Muscle of leg (tissue), 16 donors: ENCODE measurements at places on chromosomes 1 and 21. TPM values are rescaled to one million over a fixed set of nuclear protein-coding genes. Genes with fewer than 3 reads are reported as not detected.
A peak's percentile ranks its signal among the peaks of the same experiment; 100 is the strongest.

- H3K4me3 ChIP-seq, result no peak overlapping the region
- peaks cover 4% of the 10 kb centered on the region for H3K27me3 ChIP-seq
- no peak for DNase-seq
Measured at GRCh38 chr1:178488393-178488792, 8.4 kb downstream of the CLEC20A start.

GRCh38 chr1:171646249-171646560 is 6.3 kb downstream of the MYOC start:
- H3K36me3 ChIP-seq, result no peaks in the 10 kb centered on the region
- H3K27me3 ChIP-seq, result no peaks in the 10 kb centered on the region
- no peak for DNase-seq
- peak overlapping the region; percentile 86 for H3K27ac ChIP-seq
- no peak overlapping the region for H3K4me3 ChIP-seq

DNA sequence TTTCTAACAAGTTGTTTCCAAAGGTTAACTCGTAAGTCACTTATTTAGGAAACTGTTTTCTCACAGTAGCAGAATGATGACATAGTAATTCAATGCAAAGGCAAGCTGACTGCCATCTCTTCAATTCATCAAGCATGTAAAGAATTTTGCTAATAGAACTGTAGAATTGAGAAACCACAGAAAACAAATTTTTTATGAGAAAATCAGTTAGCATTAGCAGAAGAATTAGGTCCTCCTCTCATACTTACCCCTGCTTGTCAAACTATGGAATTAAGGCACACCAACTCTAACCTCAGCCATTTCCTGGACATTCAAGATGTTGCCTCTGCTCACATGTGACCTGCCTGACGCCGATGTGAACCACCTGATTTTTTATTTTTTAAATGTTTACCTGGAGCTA is 115.2 kb downstream of the LRRC40 start:
- H3K4me1 ChIP-seq, result no peaks in the 10 kb centered on the region

DNA sequence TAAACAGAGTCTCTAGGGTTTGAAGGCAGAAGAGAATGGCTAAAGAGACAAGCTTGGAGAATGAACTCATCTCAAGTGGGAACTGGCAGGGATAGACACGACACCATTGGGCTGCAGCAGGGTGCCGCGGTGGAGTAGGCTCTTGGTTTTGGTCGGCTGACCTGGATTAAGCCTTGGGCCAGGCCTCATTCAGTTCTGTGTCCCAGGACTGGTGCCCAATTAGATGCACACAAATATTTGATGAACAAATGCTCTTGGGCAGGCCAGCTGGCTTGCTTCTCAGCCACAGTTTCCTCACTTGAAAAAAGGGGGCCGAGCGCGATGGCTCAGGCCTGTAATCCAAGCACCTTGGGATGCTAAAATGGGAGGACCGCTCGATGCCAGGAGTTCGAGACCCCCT is 53.4 kb upstream of the CITED4 start:
- H3K4me1 ChIP-seq, result no peaks in the 10 kb centered on the region
- H3K27me3 ChIP-seq, result no peaks in the 10 kb centered on the region
- H3K27ac ChIP-seq, result no peak overlapping the region

DNA sequence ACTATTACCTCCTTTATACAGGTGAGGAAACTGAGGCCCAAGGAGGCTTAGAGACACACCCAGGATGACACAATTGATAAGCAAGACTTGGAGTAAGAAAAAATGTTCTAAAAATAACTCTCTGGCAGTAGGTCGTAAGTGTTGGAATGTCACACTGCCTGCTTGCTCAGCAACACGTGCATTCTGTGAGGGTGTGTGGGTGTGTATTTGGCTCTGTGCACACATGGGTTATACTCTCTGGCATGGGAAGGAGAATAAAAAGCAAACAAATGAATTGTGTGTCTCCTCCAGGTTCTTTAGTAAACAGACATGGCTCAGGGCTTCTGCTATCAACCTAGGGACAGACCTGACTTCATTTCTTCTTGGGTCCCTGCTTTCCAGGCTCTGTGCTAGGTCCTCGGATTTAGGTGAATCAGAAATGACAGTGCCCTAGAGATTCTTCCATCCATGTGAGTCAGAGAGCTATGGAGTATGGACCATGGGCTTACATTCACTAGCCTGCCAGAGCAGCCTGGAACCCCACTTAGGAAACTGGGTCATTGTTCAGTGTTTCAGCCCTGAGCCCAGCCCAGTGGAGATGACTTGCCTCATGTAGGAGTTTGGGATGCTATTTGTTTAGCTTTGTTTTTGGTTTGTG is 72.4 kb downstream of the ELAVL4 start:
- no peaks in the 10 kb centered on the region for H3K36me3 ChIP-seq
- H3K4me1 ChIP-seq, result peaks cover 4% of the 10 kb centered on the region

GRCh38 chr1:37605061-37605650 is 9.4 kb upstream of the GNL2 start:
- no peaks in the 10 kb centered on the region for H3K4me1 ChIP-seq
- H3K27ac ChIP-seq, result no peak overlapping the region
- no peaks in the 10 kb centered on the region for H3K36me3 ChIP-seq

GRCh38 chr1:243473227-243474135 is 217.6 kb downstream of the SDCCAG8 start:
- peaks cover 7% of the 10 kb centered on the region for H3K4me1 ChIP-seq
- H3K27me3 ChIP-seq, result no peaks in the 10 kb centered on the region

- H3K27ac ChIP-seq, result no peak overlapping the region
- no peaks in the 10 kb centered on the region for H3K36me3 ChIP-seq
- no peak overlapping the region for H3K4me3 ChIP-seq
- H3K4me1 ChIP-seq, result no peaks in the 10 kb centered on the region
- no peak for DNase-seq
- H3K27me3 ChIP-seq, result no peaks in the 10 kb centered on the region
Measured at GRCh38 chr1:232664844-232665777, 35.2 kb upstream of the SIPA1L2 start.

GRCh38 chr1:98556521-98557158 is 104.9 kb upstream of the SNX7 start:
- DNase-seq, result no peak
- no peaks in the 10 kb centered on the region for H3K4me1 ChIP-seq
- H3K27ac ChIP-seq, result no peak overlapping the region

DNA sequence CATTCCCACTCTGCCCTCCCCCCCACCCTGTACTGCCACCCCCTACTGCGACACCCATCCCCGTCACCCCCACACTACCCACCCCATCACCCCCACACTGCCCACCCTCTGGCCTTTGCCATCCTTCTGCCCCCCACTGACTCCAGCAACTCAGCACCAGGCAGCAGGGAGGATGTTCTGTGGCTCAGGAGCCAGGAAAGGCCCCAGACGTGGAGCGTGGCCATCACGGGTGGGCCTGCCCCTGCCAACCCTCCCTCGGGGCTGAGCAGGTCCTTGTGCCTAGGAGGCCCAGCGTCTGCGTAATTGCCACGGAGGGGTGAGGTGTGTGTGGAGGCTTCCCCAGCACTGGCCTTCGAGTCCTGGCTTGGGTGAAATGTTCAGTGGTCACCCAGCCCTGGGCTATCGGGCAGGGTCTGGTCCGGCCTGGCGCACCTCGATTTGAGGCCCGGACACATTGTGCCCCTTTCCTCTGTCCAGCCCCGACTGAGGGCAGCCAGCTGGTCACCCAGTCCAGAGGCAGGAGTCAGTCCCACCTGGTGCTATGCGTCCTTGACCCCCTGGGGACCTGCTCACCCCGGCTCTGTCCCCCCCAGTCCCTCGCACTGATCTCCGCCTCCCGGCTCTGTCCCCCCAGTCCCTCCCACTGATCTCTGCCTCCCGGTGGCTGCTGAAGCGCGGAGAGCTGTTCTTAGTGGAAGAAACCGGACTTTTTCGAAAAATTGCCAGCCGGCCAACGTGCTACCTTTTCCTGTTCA is 23.0 kb downstream of the ARHGEF16 start:
- H3K4me3 ChIP-seq, result no peak overlapping the region
- H3K27me3 ChIP-seq, result no peaks in the 10 kb centered on the region
- no peaks in the 10 kb centered on the region for H3K36me3 ChIP-seq
- H3K27ac ChIP-seq, result no peak overlapping the region

GRCh38 chr1:115426231-115426771 is 88.3 kb upstream of the NGF start:
- no peaks in the 10 kb centered on the region for H3K27me3 ChIP-seq
- no peak overlapping the region for H3K4me3 ChIP-seq

GRCh38 chr1:64437453-64437852 is 32.5 kb upstream of the CACHD1 start:
- H3K27ac ChIP-seq, result no peak overlapping the region
- no peak overlapping the region for H3K4me3 ChIP-seq
- no peaks in the 10 kb centered on the region for H3K4me1 ChIP-seq
- no peak for DNase-seq
- no peaks in the 10 kb centered on the region for H3K27me3 ChIP-seq

- H3K36me3 ChIP-seq, result no peaks in the 10 kb centered on the region
- peaks cover 2% of the 10 kb centered on the region for H3K4me1 ChIP-seq
- no peak overlapping the region for H3K4me3 ChIP-seq
- DNase-seq, result no peak
Measured at GRCh38 chr1:112904071-112904830, 51.7 kb downstream of the SLC16A1 start.

- H3K4me3 ChIP-seq, result no peak overlapping the region
- DNase-seq, result no peak
- no peaks in the 10 kb centered on the region for H3K36me3 ChIP-seq
- H3K4me1 ChIP-seq, result no peaks in the 10 kb centered on the region
- H3K27ac ChIP-seq, result no peak overlapping the region
Measured at GRCh38 chr21:37903396-37903795, 12.9 kb downstream of the KCNJ6 start.

GRCh38 chr1:236301080-236301957 is 19.6 kb upstream of the ERO1B start:
- no peak overlapping the region for H3K4me3 ChIP-seq
- H3K27me3 ChIP-seq, result peaks cover 2% of the 10 kb centered on the region
- no peak for DNase-seq
- no peaks in the 10 kb centered on the region for H3K4me1 ChIP-seq

DNA sequence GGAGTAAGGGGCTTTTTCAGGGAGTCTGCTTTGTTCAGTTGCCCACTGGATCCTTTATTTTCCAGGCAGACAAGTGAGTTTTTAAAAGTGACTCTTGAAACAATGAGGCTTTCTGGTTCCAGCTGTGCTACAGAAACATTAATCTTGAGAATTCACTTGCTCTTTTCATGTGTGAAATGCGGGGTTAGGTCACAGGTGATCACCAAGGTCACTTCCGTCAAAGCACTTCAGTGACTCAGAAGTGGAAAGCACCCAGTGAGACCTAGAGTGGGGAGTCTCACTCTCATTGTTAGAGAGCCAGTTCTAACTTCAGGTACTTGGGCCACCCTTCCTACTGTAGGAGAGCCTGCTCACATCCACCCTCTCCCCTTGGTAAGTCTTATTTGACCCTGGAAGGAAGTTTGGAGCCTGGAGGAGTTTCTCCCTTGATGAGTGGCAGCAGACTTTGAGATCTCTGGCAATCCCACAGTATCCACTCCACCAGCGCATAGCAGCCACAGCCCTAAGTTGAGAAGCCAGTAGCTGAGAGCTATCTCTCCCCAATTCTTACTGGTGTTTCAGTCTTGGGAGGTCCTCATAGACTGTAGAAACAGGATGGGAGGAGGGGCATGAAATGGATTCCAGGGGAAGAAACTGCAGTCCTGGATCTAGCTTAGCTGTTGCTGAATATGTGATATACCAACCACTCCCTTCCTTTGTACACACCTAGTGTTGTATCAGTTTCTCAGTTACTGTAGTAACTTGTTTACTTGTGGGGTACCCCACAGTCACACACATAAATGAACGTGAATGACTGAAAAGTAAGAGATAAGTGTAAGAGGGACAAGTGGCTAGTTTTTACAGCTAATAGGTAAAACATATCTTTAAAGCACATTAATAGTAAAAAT is 3.1 kb downstream of the TACSTD2 start:
- no peak for DNase-seq
- H3K27ac ChIP-seq, result no peak overlapping the region
- H3K36me3 ChIP-seq, result no peaks in the 10 kb centered on the region
- H3K27me3 ChIP-seq, result peaks cover 40% of the 10 kb centered on the region

GRCh38 chr1:27979151-27979858 is 19.5 kb downstream of the XKR8 start:
- H3K4me3 ChIP-seq, result no peak overlapping the region
- peaks cover 3% of the 10 kb centered on the region for H3K4me1 ChIP-seq
- H3K36me3 ChIP-seq, result peaks cover 7% of the 10 kb centered on the region
- no peak overlapping the region for H3K27ac ChIP-seq
- DNase-seq, result peak; percentile 72

GRCh38 chr1:62796221-62796620 is 12.3 kb downstream of the ATG4C start:
- H3K36me3 ChIP-seq, result no peaks in the 10 kb centered on the region
- no peak overlapping the region for H3K27ac ChIP-seq
- DNase-seq, result peak; percentile 51
- no peak overlapping the region for H3K4me3 ChIP-seq

- H3K27ac ChIP-seq, result no peak overlapping the region
- peaks cover 5% of the 10 kb centered on the region for H3K27me3 ChIP-seq
- no peak for DNase-seq
- no peak overlapping the region for H3K4me3 ChIP-seq
- no peaks in the 10 kb centered on the region for H3K4me1 ChIP-seq
Measured at GRCh38 chr1:223250632-223251015, 107.6 kb upstream of the TLR5 start.

GRCh38 chr1:91883470-91883869 is 2.5 kb downstream of the TGFBR3 start:
- no peaks in the 10 kb centered on the region for H3K27me3 ChIP-seq
- peak; percentile 84 for DNase-seq
- peak overlapping the region; percentile 91 for H3K4me3 ChIP-seq
- H3K27ac ChIP-seq, result peak overlapping the region; percentile 59
- peaks cover 14% of the 10 kb centered on the region for H3K4me1 ChIP-seq

DNA sequence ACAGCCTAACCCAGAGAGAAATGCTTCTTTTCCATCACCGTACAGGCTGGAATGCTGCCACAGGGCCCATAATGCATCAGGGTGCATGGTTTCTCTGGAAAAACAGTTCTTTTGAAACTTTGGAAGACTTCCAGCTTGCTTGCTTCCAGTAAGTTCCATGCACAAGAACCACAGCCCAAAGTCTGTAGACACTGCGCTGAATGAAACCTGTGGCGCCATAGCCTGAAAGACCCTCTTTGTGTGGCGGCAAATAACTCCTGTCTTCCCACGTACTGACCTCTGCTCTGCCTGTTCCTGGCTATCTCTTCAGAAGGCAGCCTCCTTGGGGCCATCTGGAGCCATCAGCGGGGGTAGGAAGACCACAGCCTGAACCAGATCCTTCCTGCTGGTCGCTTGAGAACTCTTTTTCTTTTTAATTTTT is 15.1 kb downstream of the MIIP start:
- no peaks in the 10 kb centered on the region for H3K27me3 ChIP-seq
- no peak overlapping the region for H3K4me3 ChIP-seq
- peaks cover 15% of the 10 kb centered on the region for H3K36me3 ChIP-seq
- peak; percentile 86 for DNase-seq
- H3K27ac ChIP-seq, result peak overlapping the region; percentile 15

GRCh38 chr1:116020668-116021272 is 44.5 kb downstream of the SLC22A15 start:
- H3K36me3 ChIP-seq, result no peaks in the 10 kb centered on the region
- DNase-seq, result peak; percentile 25
- H3K27me3 ChIP-seq, result no peaks in the 10 kb centered on the region
- H3K4me3 ChIP-seq, result no peak overlapping the region
- no peaks in the 10 kb centered on the region for H3K4me1 ChIP-seq

Gene SYTL1
- 0.76 TPM for polyA plus RNA-seq

Gene MARK1
- polyA plus RNA-seq, result 6.5 TPM

Gene TMEM240
- polyA plus RNA-seq, result 3.6 TPM

Gene IL10
- 0.42 TPM for polyA plus RNA-seq

Gene LCE6A
- polyA plus RNA-seq, result not detected

Gene FAM177B
- polyA plus RNA-seq, result 0.57 TPM

Gene C1orf87
- polyA plus RNA-seq, result 0.63 TPM

Gene PLA2G2F
- not detected for polyA plus RNA-seq

Gene BARHL2
- polyA plus RNA-seq, result not detected

Gene GGPS1
- polyA plus RNA-seq, result 41.3 TPM

Gene C1orf185
- not detected for polyA plus RNA-seq

Gene FCRL6
- 0.10 TPM for polyA plus RNA-seq
